ENCODE measurements at places on chromosomes 11 and 22.

GRCh38 chr22:30306627-30307011 is 17.3 kb upstream of the CASTOR1 start:
- no peak for DNase-seq

DNA sequence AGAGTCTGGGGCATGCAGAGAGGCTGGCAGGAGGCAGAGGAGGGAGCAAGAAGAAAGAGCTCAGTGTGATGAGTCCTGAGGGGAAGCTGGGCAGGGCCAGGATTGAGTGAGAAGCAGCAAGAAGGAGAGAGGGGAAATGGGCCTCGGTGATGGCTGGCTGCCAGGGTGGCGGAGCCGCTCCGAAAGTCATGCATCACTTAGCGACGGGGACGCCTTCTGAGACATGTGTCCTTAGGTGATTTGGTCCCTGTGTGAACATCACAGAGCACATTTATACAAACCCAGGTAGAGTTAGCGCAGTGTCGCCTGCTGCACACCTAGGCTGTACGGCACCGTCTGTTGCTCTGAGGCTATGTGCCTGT is 15.1 kb downstream of the TBC1D22A start:
- no peak for DNase-seq

DNA sequence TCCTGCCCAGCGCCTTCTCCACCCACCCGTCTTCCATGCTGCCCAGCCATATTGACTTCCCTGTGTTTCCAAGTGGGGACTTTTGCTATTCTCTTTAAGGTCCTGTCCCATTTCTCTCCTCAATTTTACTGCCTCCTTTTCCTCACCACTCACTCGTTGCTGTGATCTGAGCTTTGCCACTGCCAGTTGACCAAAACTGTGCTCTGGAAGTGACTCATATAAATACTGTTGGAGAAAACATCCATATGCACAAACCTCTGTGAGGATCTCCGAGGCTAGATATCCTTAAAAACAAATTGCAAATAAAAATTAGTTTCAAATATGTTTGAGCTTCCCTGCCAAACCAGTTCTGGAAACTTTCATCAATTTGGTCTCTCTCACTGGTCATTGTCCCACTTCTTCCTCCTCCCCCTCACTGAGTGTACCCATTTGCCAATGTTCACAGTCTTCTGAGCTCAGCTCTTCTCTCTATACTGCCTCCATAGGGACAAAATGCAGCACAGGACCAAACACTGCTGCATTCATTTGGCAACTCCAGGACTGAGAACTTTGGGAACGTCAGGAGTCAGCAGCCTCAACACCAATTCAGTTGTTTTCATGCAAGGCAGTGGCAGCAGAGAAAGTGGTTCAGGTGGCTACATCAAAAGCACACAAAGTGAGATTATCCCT is 34.0 kb upstream of the MMP13 start:
- DNase-seq, result no peak

- no peak for DNase-seq
Measured at GRCh38 chr22:29060251-29060869, 1.3 kb downstream of the C22orf31 start.

- DNase-seq, result no peak
Measured at GRCh38 chr22:45974498-45974897, 2.5 kb downstream of the WNT7B start.

GRCh38 chr22:47337161-47337621 is 574.7 kb downstream of the TBC1D22A start:
- DNase-seq, result no peak

- no peak for DNase-seq
Measured at GRCh38 chr22:37824674-37825641, 1.8 kb downstream of the GALR3 start.
